ENCODE measurements at places on chromosomes 5 and 9.
A peak's percentile ranks its signal among the peaks of the same experiment; 100 is the strongest.

DNA sequence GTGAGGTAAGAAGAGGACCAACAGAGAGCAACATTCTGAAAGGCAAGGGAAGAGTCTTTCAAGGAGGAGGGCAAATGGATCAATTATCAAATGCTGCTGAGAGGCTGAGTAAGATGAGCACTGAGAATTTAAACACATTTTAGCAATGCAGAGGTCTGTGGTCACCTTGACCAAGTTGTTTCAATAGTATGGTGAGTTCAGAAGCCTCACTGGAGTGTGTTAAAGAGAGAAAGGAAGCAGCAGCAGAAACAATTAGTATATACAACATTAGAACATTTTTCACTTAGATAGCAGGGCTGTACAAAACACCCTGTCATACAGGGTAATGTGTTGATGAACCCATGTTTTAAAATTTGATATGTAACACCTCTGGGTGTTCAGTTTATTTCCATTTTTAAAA lies 131.5 kb downstream of the NR6A1 start:
- no peak for DNase-seq

GRCh38 chr9:71721855-71722254 lies 46.5 kb downstream of the CEMIP2 start:
- no peak for DNase-seq

DNA sequence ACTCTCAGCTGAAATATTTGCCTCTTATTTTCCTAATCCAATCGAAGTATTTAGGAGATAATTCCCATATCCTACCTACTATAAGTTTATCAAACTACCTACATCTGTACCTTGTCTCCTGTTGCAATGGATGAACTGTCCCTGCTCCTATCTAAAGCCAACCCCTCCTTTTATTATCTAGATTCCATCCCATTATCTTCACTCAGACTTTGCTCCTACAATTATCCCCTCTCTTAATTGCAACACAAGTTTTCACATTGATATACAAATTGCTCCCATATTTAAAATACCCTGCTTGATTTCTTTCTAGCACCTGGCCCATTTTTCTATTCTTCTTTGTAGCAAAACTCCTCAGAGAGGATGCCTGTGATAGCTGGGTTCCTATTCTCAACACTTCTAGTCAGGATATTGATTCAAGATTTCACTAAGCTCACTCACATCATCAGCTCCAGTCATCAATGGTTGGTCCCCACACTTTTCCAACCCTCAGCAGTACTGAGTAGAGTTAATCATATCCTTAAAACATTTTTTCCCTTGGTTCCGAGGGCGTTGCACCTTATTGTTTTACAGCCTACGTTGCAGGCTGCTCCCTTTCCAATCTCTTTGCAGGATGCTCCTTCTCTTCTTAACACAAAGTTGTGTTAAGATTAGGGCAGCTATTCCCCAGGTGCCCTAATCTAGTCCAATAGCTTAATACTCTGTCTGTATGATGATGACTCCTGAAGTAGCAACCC lies 177.8 kb upstream of the PTGER4 start:
- no peak for DNase-seq

DNA sequence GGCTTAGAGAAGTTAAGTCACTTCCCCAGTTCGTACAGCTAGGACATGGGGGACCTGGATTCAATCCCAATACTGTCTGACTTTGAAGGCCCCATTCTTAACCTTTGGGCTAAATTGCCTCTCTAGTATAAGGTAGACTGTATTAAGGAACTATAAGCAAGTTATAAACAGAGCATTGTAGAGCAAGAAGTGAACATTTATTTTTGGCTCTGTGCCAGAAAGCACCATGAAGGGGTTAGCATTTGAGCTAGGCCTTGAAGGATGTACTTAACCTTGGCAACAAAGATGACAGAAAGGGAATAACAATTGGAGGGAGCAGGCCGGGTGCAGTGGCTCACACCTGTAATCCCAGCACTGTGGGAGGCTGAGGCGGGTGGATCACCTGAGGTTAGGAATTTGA lies 32.8 kb downstream of the GALNT10 start:
- DNase-seq = no peak

- DNase-seq = peak; percentile 42
Observed at GRCh38 chr5:52709167-52709925, 78.4 kb upstream of the ITGA1 start.

- DNase-seq = no peak
Observed at GRCh38 chr9:112774006-112774996, 23.7 kb downstream of the SNX30 start.

- no peak for DNase-seq
Observed at GRCh38 chr9:72351538-72352453, 13.2 kb downstream of the ZFAND5 start.

- DNase-seq = no peak
Observed at GRCh38 chr5:148811756-148812155, 14.7 kb upstream of the ADRB2 start.

DNA sequence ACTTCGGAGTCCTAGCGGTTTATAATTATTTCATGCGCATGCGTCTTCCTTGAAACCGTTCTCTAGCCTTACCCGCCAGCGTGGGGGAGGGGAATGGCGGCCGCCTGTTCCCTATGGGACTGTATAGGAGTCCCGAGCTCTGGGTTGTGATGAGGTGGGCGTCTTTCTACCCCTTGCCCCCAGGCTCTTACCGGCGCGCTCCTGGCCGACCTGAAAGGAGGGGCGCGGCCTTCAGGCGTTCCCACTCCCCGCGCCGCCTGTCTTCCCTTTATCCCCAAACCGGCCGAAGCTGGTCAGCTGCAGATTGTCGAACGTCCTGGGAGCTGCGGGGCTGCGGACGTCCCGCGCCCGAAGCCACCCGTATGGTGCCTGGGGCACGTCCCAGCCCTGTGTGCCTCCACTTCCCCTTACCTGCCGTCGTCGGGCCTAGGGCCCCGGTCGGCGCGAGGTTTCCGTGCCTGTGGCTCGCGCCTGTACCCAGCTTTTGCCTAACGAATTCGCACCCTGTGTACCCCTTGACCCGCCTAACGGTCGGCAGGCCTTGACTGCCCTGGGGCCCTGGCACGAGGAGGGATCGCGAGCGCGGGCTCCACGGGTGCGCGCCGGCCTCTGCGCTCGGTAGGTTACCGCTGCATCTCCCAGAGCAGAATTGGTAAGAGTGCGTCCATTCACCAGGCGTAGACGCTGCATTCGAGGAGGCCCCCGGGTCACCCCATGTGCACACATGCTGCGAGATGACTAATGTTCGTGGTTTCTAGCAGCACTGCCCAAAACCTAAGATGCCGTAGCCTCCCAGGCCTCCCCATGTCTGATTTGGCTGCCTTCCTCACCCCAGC lies 653 bp upstream of the HNRNPH1 start:
- DNase-seq = no peak

- DNase-seq = no peak
Observed at GRCh38 chr9:70610287-70610644, 195.8 kb upstream of the KLF9 start.

- no peak for DNase-seq
Observed at GRCh38 chr5:56342616-56343015, 109.5 kb upstream of the ANKRD55 start.

DNA sequence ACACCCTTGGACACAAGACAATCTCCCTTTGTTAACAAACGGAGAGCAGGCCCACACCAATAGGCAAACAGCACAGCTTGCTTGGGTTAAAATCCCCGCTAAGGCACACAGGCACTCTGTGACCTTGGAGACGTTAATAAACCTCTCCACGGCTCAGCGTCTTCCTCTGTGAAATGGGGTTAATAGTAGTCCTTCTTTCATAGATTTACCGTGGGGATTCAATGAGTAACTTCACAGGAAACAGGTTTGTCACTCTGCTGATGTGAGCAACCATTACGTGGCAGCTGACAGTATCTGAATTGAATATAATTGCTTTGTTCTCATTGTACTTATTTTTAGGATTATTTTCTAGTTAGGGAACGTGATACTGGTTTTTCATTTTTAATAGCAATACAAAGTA lies 65.2 kb upstream of the ADRA1B start:
- DNase-seq = no peak

DNA sequence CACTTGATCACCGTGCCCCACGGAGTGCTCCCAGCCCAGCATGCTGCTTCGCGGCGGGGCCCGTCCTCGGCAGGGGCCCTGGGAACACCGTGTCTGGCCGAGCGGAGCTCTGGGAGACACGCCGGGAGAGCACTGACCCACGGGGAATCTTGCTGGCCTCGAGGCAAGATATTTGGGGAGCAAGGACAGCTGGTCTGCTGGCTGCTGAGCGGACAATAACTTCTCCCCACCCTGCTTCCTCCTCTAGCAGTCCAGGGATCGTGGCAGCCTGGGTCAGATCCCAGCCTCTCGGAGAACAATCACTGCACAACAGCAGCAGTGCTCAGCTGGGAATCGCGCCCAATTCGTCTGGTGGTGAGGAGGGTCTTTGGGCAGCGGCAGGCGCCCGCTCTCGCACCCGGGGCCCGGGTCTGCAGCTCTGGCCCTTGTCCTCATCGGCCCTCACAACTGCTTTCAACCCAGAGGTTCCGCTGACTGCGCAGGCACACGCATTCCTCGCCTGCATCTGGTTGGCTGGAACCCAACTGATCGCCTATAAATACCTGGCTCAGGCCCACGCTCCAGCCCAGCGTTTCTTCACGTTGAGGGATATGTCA lies 43.4 kb downstream of the DBH start:
- DNase-seq = no peak

DNA sequence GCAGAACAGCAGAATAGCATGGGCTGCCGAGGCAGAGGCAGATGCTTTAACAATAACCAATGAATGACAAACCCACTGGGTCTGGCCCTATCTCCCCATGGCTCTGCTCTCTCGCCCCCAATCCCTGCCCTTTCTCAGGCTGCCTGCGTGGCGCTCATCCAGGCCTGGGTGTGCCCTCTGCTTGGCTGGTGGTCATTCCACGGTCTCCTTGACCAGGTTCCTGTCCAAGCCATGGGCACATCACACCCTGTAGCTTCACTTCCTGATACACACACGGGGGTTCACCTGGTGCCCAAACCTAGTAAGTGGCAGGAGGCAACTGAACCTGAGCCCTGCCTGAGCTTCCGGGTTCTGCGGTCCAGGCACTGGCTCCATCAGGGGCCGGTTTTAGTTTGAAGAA lies 87.6 kb downstream of the DAP start:
- no peak for DNase-seq

DNA sequence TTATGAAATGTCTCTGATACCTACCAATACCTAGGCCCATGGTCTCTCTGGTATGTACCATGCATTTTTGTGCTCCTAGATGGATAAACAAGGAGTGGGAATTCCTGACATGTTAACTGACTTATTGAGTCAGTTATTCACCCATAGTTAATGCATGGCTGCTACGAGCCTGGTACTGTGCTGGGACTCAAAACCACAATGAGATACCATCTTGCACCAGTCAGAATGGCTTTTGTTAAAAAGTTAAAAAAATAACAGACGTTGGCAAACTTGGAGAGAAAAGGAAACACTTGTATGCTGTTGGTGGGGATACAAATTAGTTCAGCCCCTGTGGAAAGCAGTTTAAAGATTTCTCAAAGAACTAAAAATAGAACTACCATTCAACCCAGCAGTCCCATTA lies 293.8 kb downstream of the OSTF1 start:
- no peak for DNase-seq

DNA sequence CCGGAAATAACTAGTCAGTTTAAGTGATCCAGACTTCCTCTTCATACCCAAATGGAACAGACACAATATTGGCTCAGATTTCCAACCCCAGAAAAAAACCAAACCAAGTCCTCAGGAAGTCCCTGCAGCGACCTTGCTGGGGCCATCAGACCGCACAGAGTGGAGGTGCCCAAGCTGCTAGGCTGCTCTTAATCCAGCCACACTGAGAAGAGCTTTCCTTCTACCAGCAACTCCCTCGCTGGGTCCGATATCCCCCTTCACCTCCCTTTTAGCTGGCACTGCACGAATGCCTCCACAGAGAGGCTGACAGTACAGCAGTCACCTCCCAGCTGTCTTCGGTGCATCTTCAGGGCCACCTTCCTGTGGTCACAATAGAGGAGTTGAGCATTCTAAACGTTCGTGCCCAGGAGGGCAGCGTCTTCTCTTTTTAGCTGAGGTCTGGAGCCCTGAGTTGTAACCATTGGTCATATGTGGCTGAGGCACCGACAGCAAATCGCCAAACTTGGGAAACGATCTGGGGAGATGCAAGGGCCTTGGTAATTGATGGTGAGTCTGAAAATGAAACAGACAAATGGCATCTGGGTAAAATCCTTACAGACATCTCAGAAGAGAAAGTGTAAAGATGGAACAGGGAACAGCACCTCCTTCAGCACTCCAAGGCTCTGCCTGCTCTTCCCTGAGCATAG lies 5.7 kb downstream of the NAIF1 start:
- DNase-seq = no peak

- DNase-seq = peak; percentile 24
Observed at GRCh38 chr9:6645355-6646292, at the start of gene GLDC. TSS of gene GLDC (minus strand) at chr9:6645729. CDS start at chr9:6645499, 230 bp downstream.

GRCh38 chr9:134785325-134786108 lies 95.1 kb upstream of the FCN2 start:
- DNase-seq = no peak

- DNase-seq = no peak
Observed at GRCh38 chr9:129394061-129394885, 216.2 kb upstream of the IER5L start.

- no peak for DNase-seq
Observed at GRCh38 chr5:163893281-163893680, 387.9 kb downstream of the MAT2B start.

- DNase-seq = no peak
Observed at GRCh38 chr5:72485430-72485974, 21.7 kb downstream of the ZNF366 start.

DNA sequence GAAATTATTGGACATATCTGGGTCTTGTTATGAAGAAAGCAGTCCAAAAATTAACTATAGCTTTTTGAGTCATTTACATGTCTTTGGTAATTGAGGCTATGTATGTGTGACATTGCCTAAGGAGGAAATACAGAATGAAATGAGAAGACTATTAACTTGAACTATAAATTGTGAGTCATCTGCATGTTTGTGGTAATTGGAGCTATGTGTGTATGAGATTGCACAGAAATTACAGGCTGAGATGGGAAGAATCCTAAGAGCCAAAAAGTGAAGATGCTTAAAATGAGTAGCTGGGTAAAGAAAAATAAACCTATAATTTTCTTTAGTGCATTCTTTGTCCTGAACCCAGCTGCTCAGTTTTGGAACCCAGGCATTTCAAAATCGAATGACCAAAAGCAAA lies 747.6 kb upstream of the EDIL3 start:
- DNase-seq = no peak

- DNase-seq = no peak
Observed at GRCh38 chr9:117305454-117305853, 109.4 kb downstream of the ASTN2 start.

Data from COLO829 (cell line).